ENCODE measurements at places on chromosomes 16 and 17.

DNA sequence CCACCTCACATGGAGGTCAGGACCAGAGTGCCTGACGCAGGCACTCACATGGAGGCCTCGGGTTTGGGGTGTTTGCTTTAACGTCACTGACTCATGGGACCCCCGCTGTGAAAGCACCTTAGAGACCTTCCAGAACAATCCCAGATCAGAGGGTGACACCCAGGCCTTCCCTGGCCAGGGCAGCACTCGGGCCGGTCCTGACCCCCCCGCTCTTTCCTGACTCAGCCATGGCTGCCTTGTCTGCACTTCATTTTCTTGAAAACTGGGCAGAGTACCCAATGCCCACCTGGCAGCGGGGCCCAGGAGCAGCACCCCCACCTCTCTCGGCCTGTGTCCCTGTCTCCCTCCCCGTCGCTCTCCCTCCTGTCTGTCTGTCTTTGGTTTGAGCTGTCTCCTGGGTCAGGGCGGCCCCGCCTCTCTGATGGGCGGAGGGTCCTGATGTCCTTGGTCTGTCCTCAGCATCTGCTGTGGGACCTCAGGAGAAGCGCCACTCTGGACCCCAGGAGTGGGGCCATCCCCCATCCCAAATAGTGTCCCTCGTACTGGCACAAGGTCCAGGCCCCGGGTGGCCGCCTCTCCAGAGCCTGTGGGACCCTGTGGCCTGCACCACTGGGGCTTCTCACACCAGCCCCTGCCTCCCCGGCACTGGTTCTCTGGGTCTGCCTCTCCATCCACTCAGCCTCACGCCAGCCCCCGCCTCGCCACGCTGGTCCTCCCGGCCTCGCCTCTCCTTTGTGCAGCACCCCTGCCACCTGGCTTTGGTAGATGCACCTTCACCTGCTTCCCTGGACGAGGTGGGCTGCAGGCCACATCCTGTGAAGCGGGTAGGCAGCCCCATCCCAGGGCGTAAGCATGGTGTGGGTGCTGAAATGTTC, 55.9 kb upstream of the ZNF469 start:
- DNase-seq: no peak

GRCh38 chr17:29870836-29871465, 59.1 kb downstream of the SSH2 start:
- DNase-seq: no peak

- no peak for DNase-seq
These were observed 9.3 kb upstream of the AKAP1 start for GRCh38 chr17:57075785-57076184.

GRCh38 chr17:12634789-12635414, 30.8 kb upstream of the MYOCD start:
- no peak for DNase-seq

GRCh38 chr16:50814052-50814451, 72.2 kb downstream of the CYLD start:
- DNase-seq: no peak

GRCh38 chr17:82640036-82640435, 8.2 kb downstream of the WDR45B start:
- no peak for DNase-seq

- DNase-seq: peak; percentile 70
These were observed 53.1 kb upstream of the TANGO6 start for GRCh38 chr16:68790130-68790761.

- DNase-seq: no peak
These were observed 45.3 kb upstream of the TOB1 start for GRCh38 chr17:50911450-50911849.

GRCh38 chr17:13437966-13438779, 163.6 kb downstream of the HS3ST3A1 start:
- DNase-seq: no peak

- no peak for DNase-seq
These were observed 147.8 kb upstream of the CA10 start for GRCh38 chr17:52306314-52306713.

DNA sequence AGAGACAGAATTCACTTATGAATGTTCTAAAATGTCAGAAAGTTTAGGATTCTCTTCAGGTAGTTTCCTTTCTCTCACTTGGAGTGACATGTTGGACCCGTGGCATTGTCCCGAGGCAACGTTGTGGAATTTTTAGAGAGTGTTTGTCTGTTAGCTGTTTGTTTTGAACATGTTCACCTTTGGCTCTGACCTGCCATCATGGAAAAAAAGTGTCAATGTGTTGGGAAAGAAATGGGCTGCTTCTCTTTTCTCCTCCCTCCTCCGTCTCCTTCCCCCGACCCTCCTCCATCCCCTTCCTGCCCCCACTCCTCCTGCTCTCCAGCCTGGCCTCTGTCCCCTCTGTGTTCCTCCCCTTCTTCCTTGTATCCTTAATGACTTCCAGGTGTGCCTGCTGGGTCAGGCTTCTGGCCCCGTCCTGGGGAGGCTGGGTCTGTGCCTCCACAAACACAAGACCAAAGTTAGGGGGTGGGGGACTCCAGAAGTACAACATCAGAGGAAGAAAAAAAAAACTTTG, 463.1 kb downstream of the MAF start:
- DNase-seq: no peak

- DNase-seq: no peak
These were observed 23.1 kb upstream of the CDC42EP4 start for GRCh38 chr17:73334771-73335513.

GRCh38 chr16:84448444-84448843, 56.0 kb downstream of the MEAK7 start:
- no peak for DNase-seq

DNA sequence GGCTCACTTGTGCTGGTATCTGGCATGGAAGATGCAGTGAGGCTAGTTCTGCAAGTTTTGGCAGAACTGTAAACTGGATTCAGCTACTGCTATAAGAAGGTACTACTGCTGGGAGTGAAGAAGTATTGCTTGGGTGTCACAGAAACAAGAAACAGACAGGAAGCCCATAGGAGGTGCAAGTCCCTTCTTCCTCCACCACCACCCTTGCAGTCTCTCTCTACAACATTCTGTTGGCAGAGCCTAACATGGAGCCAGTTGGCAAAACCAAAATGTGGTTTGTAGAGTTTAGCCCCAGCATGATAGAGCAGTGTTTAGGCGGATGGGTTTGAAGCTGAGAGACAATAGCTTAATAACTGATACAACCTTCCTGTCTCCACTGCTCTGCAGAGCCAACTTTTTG, 72.6 kb downstream of the NLK start:
- no peak for DNase-seq

DNA sequence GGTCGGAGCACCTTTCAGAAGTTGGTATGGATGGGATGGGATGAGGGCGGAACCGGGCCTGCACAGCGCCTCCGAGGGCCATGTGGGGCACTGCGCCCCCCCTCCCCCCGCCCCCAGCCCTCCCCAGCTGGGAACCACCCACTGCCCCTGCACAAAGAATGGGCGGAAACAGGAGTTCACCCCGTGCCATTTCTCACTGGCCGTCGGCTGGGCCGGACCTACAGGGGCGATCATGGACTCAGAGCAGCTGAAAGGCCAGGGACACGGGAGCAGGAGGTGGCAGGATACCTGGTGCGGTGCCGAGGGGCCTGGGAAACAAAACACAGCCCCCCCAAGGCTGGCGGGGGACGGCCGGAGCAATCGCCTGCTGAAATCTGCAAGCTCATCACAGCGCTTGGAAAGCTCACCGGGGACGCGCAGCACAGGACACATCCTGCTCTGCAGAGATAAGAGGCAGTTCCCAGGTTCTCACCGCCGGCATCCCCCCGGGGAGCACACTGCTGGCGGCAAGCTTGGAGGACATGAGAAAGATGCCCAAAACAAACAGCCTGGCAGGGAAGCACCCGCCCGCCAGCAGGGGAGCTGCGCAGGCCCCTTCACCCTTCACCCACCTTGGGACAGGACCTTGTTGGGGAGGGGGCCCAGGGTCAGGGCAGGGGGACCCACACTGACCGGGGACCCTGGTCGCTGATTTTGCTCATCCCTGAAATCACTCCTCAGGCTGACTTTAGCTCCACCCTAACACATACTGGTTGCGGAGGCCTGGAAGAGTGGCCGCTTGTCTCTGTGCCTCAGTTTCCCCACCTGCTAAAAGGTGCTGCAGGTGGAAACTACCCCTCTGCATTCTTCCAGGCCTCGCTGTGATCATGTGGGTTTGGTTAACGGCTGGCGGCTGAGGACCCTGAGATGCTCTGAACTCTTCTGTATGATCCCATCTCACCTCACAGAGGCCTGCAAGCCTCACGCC, 263.9 kb downstream of the C16orf95 start:
- DNase-seq: no peak

DNA sequence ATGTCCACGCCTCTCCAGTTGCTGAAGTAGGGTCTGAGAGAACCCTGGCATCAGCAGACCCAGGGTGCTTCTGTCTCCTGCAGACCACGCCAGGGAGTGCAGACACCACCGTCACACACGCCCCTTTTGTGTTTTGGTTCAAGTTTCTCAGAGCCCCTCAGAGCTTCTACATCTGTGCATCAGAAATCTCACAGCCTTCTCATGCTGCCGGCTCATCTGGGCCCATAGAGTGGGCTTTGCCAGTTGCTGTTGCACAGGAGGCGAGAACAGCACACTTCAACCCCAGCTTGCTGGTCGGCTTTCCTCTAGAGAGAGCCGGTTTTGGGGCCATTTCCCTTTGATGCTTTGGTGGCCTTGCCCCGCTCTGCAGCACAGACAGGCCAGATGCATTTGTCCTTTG, 60.9 kb downstream of the PDPK1 start:
- DNase-seq: no peak

DNA sequence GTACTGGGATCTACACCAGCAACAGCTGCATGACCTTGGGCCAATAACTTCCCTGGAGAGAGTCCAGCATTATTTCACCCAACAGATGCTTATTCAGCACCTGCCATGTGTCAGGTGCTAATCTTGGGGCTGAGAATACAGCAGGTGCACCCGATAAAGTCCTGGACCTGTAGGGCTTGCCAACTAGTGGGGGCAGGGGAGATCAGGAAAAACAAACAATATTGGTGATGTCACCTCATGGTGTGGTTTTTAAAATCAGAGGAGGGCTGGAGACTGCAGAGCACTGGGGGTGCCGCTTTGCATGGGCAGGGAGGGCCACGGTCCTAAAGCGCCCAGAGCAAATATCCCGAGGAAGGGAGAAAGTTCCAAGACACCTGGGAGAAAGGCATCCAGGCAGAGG, 218.8 kb downstream of the C16orf95 start:
- DNase-seq: no peak

DNA sequence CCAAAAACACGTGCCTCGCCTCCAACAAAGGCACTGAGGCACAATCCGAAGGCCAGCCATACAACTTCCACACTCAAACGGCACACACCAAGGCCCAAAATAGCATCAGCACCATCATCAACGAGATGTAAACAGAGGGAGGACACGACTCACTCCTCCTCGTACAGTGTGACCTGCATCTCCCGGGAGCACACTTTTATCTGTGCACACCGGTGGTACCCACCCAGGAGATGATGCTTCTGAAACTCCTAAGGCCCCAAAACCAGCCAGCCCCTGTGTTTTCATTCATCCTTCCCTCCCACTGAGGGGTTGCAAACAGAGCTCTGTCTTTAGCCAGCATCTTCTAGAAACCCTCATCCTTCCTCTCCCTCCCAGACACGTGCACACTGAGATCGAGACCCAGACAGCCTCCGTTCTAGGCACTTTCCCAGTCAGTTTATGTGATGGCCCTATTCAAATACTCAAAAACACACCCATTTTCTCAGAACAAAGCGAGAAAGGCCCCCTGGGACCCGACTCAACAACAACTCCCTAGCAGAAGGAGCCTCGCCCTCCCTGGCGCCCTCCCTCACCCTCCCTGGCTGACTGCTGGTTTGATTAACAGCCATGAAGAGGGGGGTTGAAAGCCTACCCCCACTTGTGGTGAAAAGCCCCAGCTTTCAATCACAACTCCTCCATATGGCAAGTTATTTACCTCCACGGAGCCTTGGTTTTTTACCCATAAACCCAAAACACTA, 76.3 kb downstream of the GAS7 start:
- no peak for DNase-seq

GRCh38 chr17:76543482-76543825, 3.6 kb downstream of the PRCD start:
- no peak for DNase-seq

DNA sequence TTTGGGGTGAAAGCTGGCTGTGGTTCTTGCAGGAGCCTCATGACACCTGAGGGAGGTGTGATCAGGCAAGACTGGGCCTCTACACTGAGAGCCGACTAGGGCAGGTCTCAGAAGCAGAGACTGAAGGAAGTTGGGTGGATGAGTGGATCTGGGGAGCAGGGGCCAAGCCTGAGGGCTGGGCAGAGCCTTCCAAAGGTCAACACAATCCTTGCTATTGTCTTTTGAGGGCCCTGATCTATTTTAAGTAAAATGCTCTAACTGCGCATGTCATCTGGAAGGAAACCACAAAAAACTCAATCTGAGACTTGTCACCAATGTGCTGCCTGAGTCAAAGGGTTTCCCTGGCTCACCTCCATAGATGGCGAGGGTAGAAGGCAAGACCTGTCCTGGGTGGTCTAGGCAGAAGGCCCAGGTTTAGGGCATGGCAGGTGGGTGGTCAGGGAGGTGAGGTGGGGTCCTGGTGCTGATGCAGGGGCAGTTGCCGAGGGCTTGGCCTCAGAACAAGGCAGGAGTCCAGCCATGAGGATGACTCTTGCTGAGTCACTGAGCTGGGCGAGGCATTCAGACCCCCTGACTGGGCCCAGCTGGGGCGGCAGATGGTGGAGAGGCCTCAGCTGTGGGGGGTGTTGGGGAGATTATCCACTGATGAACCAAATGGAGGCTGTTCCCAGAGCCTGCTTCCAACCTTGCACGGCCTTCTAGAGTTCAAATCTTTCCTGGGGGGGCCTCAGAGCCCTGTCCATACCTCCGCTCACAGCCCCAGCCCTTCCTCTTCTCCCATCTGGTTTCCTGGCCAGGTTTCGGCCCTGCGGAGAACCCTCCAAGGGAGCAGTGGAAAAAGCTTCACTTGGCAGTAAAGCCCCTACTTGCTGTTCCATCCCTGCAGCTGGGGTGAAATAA, 5.1 kb downstream of the MVP start:
- DNase-seq: no peak

DNA sequence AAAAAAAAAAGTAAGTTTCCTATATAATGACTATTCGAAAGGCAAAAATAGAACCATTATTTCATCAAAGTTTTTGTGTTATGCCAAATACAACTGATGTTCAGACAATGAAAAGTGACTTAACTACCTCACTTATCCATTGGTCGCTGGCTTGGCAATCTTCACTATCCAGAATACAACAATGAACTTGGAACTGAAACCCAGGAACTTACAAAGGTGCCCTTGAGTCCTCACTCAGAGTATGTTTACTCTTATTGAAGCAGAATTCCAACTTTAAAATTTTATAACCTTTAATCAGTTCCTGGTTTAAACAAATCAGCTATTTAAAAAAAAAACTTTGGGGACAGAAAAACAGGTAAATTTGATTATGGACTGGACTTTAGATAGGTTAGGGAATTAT, 34.1 kb downstream of the HELZ start:
- no peak for DNase-seq

GRCh38 chr16:20216591-20217217, 110.6 kb downstream of the GP2 start:
- DNase-seq: no peak

- DNase-seq: no peak
These were observed 97.4 kb downstream of the SLC39A11 start for GRCh38 chr17:72995008-72995656.

Measured in DMS79 treated with DMSO at 0.1 percent for 48 hours (cell line).